Stimulated activated CD4-positive, alpha-beta T cell treated with anti-CD3 and anti-CD28 coated beads, Interleukin-12 subunit alpha, Interleukin-12 subunit beta, amount 100 ng/mL, for 48 hours (primary cell): ENCODE measurements at places on chromosomes 7 and 10.

DNA sequence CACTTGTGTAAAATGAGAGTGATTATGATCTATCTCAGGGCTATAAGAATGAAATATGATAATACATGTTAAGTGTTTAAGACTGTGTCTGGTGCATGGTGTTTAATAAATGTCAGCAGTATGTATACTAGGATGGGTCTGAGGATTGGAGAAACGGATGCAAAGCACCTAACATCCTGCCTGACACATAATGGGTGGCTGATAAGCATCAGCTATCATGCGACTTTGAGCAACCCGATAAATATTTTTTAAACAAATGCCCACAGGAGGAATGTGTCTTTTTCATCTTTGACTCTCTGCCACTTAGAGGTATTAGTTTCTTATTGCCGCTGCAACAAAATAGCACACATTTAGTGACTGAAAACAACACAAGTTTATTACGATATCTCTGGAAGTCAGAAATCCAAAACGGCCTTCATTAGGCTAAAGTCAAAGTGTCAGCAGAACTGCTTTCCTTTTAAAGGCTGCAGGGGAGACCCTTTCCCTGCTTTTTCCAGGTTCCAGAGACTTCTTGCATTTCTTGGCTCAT lies 93.2 kb upstream of the ARHGAP21 start:
- DNase-seq, result no peak

- DNase-seq, result no peak
Observed at GRCh38 chr10:42491001-42491592, 147.3 kb downstream of the ZNF33B start.

DNA sequence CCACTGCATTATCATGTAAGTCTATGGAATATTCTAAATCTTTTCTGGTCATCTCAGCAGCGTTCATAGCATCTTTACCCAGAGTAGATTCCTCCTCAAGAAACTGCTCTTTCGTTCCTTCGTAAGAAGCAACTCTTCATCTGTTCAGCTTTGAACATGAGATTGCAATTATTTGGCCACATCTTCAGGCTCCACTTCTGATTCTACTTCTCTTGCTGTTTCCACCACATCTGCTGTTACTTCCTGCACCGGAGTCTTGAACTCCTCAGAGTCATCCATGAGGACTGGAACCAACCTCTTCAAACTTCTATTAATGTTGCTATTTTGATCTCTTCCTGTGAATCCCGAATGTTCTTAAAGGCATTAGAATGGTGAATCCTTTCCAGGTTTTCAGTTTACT lies 12.7 kb downstream of the CHST12 start:
- no peak for DNase-seq

DNA sequence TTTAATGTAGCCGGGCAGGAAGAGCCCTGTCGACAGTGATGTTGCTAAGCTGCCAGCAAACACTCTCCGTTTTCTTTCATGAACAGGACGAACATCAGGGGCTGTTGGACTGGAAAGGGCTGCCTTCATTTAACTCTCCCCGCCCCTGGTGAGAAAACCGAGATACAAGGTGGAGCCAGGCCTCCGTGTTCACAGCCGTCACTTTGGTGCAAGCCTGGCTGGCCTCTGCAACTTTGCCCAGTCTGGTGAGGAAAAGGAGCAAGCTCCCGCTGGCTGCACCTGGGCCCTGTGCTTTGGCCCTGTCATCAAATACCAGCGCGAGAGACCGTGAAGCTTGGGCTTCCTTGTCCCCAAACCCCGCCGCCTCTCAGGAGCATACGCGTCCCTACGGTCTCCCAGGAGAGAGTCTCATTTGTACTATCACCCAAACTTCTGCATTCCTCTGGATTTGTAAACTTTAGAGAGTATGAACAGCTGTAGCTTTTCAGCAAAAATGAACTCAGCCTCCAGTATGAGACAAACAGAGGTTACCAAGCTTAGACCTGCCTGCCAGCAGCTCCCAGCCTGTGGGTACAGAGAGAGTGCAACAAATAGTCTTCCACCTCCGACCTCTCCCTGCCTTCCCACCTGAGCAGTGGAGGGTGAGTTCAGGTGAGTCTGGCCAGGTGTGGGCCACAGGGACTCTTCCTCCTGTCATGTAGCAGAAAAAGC lies 445.3 kb upstream of the MGMT start:
- no peak for DNase-seq

- no peak for DNase-seq
Observed at GRCh38 chr10:33336582-33337325, 2.3 kb upstream of the NRP1 start.

GRCh38 chr10:102970562-102971340 lies 52.7 kb downstream of the CNNM2 start:
- no peak for DNase-seq

DNA sequence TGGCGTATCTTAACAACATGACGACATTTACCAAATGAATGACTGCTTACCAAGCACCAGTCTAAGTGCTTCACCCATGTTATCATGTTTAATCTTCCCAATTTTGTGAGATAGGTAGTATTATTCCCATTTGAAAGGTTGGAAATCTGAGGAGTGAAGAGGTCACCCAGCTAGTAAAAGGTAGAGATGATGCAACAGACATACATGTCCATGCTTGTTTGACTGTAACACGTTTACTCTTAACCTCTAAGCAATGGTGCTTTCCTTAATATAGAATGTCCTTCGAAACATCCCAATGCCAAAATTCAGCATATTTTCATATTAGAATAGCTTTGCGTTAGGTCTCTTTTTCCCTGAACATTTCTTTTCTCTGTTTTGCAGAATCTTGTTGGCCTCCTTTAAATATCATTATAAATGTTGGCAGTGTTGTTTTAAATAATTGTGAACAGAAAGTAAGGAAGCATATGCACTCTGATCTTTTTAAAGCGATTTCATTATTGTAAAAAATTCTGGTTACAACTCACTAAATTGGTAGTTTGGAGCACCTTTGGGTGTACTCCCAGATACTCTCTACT lies 722.8 kb downstream of the AUTS2 start:
- no peak for DNase-seq

DNA sequence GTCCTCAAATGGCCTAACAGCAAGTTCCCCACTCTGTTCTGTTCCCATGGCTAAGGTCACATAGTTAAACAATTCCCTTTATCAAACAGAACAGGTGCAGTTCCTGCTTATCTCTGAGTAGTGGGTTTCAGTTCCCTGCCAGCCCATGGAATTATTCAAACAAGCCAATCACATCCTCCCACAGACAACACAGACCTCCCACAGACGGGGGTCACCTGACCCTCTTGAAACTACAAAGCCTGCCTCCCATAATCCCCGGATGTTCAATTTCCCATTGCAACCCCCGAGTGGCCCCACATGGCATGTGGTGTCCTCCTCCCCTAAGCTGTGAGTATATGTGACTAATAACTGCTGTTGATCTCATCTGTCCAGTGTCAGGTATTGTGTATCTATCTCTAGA lies 64.1 kb downstream of the TMEM168 start:
- no peak for DNase-seq

GRCh38 chr7:7653593-7654187 lies 13.1 kb downstream of the UMAD1 start:
- no peak for DNase-seq

DNA sequence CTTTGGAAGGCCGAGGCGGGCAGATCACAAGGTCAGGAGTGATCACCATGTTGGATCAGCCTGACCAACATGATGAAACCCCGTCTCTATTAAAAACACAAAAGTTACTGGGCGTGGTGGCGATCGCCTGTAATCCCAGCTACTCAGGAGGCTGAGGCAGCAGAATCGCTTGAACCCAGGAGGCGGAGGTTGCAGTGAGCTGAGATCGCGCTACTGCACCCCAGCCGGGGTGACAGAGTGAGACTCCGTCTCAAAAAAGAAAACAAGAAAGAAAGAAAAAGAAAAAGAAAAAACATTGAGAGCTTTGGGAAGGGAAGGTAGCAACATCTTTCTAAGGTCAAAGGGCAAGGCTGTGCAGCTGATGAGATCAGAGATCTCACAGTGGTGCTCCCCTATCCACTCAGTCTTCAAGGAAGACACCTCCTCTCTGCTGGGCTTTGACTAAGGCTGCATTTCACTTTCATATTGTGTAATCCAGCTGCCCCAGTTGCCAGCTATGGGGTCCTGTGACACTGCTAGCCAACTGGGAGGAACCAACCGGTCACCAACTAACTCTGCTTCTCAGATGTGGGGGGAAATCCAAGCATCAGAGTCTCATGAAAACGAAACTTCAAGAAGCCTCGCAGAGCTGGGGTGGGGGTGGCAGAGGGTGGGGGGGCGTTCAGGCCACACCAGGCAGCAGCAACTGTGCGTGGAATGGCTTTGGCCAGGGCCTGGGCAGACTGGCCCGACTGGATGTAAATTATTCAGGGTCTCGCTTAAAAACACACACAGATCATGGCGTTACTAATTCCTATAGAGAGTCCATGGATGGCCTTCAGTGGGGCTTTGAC lies 1.5 kb downstream of the IL15RA start:
- DNase-seq, result peak; percentile 57

DNA sequence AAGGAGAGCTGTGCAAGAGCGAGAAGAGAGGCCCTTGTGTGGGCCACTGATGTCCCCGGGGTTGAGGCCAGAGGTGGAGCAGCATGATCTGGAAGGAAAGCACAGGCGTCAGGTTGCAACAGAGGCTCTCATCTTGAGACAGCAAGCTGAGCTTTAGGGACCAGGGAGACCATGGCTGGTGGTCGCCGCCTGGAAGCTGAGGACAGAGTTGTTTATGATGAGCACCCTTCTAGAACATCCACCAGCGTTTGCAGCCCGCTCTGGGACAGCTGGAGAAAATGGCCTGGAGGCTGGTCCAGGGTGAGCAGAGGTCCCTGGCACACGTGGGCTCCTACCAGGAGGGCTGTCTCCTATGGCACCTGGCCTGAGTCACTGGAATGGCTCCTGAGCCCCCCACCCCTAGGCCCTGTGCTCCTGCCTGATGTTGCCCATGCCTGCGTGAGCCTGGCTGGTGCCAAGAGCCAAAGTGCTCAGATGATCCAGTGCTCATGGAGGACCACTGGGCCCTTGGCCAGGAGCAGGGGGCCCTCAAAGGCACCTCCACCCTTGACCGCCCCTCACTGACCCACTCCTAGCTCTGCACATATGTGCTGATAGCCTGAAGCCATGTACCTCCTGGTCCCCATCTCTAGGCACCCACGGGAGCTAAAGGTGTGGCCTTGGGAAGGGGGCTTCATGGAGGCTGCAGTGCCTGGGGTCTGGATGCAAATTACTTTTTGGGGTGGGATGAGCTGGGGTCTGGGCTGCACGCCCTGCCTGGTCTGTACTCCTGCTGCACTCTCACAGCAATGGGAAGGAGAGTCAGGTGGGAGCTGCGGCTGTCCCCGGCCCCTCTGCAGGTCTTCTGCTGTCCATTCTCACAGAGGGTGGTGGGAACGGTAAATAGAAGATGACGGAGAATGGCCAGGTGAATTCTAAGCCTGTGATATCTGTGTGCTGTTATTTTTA lies 40.1 kb upstream of the RET start:
- no peak for DNase-seq

- no peak for DNase-seq
Observed at GRCh38 chr10:12589291-12589690, 239.9 kb downstream of the CAMK1D start.

DNA sequence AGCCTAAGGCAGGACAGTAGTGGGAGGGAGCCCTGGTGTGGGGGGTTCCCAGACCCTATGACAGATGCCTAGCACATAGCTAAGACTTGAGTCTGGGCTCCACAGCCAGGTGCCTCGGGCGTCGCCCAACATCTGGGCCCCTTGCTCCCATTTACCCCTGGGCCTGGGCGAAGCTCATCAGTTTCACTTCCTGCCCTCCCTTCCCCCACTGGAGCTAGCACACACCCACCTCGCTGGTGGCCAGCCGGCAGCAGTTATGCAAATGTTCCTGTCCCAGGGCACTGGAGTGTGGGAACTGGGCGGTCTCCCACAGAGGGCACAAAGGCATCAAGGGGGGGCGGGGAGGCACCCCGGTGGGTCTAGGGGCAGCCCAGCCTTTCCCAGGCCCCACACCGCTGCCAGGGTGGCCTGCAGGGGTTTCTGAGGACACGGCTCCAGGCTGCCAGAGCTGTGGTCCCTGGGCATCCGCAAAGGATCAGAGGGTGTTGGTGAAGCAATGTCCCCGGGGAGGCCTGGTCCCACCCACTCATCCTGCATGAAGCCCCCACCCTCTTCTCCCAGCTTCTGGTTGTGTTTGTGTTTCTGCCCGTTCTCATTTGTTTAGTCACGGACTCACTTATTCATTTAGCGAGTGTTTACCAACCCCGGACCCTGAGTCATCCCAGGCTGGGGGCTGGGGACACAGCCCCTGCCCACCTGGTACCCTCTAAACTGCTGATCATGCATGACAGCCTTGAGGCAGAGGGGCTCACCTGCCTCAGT lies 20.4 kb downstream of the SH2B2 start:
- no peak for DNase-seq

GRCh38 chr10:63697956-63698786 lies 177.0 kb downstream of the REEP3 start:
- no peak for DNase-seq

DNA sequence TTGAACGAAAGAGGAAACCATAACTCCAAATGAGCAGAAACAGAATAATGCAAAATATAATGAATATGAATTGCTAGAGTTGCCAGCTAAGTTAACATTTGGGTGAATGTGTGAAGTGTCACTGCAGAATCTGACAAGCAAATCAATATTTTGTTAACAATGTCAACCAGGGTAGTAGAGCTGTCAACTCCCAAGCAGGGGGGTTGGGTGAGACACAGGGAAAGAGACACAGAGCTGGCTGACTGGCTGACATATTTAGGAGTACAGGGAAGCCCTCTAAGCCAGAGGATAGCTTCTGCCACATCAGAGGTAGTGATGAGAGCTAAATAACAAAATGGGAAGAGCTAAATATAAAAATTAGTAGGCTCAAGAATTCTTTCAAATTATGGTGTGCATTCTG lies 393.1 kb upstream of the KCND2 start:
- DNase-seq, result no peak

GRCh38 chr7:80950550-80950967 lies 31.7 kb upstream of the SEMA3C start:
- DNase-seq, result no peak

DNA sequence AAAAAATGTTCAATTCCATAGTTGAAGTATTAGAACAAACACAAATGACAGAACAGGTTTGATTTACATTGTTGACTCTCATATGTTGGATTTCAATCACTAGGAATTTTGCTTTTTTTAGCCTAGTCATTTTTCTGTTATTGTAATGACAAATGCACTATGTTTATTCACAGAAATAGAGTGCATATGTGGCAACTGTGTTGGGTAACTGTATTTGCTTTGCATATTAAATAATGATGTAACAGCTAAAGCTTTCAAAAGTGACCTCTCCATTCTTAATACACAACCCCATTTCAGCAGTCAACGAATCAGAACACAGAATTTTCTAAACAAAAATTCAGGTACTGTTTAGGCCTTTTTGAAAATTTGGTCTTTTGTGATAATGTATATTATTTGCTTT lies 54.0 kb upstream of the SLC26A5 start:
- no peak for DNase-seq

GRCh38 chr10:78414380-78414779 lies 380.7 kb downstream of the RPS24 start:
- no peak for DNase-seq

DNA sequence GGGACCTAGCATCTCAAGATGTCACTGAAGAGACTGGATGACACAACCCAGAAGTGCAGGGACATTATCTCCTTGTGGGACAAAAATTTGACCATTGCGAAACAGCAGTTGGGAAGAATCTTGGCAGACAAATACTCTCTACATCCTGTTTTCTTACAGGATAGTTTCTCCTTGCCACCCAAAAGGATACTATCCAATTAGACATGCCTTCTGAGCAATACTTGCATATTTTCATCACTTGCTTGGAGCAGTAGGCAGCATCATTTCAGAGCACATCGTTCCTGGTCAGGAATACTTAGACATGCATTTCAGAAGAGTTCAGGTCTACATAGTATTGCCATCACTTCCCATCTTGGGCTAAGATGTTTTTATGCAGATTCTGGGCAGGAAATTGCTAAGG lies 56.8 kb downstream of the FAS start:
- DNase-seq, result no peak

GRCh38 chr7:112154690-112155089 lies 51.5 kb downstream of the DOCK4 start:
- DNase-seq, result no peak
